Stimulated activated memory B cell treated with anti-CD40 and anti-IgM and Interleukin-4, amounts not matched to agents 10 μg/mL and 1 μg/mL and 100 μg/mL, for 72 hours (primary cell): ENCODE measurements at places on chromosomes 3 and 15.

GRCh38 chr15:82699726-82700125 lies 9.9 kb downstream of the AP3B2 start:
- no peak for ATAC-seq
- peaks cover 23% of the 10 kb centered on the region for H3K27me3 ChIP-seq
- H3K27ac ChIP-seq: no peak overlapping the region
- no peaks in the 10 kb centered on the region for H3K36me3 ChIP-seq
- no peak overlapping the region for H3K4me3 ChIP-seq

GRCh38 chr15:65730549-65731172 lies 61.4 kb downstream of the DENND4A start:
- H3K27me3 ChIP-seq: no peaks in the 10 kb centered on the region
- H3K4me1 ChIP-seq: no peaks in the 10 kb centered on the region
- peaks cover 26% of the 10 kb centered on the region for H3K36me3 ChIP-seq
- H3K27ac ChIP-seq: no peak overlapping the region
- H3K4me3 ChIP-seq: no peak overlapping the region

- peaks cover 13% of the 10 kb centered on the region for H3K27me3 ChIP-seq
- H3K36me3 ChIP-seq: no peaks in the 10 kb centered on the region
- no peak overlapping the region for H3K4me3 ChIP-seq
Observed at GRCh38 chr15:20357481-20358065, 184.0 kb downstream of the GOLGA6L6 start.

DNA sequence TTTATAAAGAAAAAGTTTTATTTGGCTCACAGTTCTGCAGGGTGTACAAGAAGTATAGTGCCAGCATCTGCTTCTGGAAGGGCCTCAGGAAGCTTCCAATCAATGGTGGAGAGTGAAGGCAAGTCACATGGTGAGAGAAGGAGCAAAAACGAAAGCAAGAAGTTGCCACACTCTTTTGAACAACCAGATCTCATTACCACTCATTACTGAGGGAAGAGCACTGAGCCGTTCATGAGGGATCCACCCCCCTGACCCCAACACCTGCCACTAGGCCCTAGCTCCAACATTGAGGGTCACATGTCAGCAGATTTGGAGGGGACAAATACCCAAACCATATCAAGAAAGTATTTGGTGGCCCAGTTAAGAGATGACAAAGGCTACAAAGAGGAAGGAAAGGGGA lies 239.3 kb upstream of the UBE2E1 start:
- H3K4me3 ChIP-seq: no peak overlapping the region
- H3K36me3 ChIP-seq: peaks cover 36% of the 10 kb centered on the region
- H3K27me3 ChIP-seq: no peaks in the 10 kb centered on the region
- peak overlapping the region; percentile 52 for H3K27ac ChIP-seq
- ATAC-seq: no peak

- H3K36me3 ChIP-seq: no peaks in the 10 kb centered on the region
- no peak overlapping the region for H3K27ac ChIP-seq
- H3K4me3 ChIP-seq: no peak overlapping the region
- no peaks in the 10 kb centered on the region for H3K4me1 ChIP-seq
- peaks cover 17% of the 10 kb centered on the region for H3K27me3 ChIP-seq
Observed at GRCh38 chr15:100167884-100168375, 173.8 kb downstream of the ADAMTS17 start.
